ENCODE measurements at places on chromosomes 5 and 9. TPM values are rescaled to one million over a fixed set of nuclear protein-coding genes. Genes with fewer than 3 reads are reported as not detected.

The SLC36A2 gene
- not detected for total RNA-seq

The LRRC70 gene
- 0.16 TPM for total RNA-seq

- no peak for ATAC-seq
Observed at GRCh38 chr5:79002374-79002773, 17.3 kb upstream of the ARSB start.

DNA sequence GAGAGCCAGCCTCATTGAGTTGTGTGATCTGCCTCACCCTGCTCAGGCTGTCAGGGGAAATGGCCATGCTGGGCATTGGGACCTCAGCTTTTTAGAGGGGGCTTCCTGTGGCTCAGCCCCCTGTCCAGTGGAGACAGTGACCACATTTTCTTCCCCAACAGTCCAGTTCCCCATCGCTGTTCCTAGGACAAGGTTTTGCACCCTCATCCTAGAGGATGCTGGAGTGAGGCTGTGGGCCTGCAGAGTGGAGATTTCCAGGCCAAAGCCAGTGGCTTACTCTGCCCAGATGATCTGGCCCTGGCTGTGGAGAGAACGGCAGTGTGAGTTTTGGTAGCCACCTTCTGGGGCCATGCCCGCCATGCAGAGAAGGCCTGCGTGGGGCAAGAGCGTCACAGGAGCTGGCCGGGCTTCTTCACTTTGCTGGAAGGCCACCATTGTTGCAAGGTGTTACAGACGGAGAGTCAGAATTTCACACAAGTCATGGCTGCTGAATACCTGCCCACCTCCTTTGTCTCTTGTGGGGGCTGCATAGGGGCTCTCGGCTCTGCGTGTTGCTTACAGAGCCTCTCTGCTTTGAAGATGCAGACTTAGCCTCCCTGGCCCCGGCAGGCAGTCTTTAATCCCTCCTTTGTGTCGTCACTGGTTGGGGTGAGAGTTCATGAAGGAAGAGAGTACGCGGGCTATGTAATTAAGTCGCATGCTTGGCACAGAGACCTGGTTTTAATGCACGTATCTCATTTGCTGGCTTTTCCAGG, 35.2 kb upstream of the PITX1 start:
- no peak for ATAC-seq

DNA sequence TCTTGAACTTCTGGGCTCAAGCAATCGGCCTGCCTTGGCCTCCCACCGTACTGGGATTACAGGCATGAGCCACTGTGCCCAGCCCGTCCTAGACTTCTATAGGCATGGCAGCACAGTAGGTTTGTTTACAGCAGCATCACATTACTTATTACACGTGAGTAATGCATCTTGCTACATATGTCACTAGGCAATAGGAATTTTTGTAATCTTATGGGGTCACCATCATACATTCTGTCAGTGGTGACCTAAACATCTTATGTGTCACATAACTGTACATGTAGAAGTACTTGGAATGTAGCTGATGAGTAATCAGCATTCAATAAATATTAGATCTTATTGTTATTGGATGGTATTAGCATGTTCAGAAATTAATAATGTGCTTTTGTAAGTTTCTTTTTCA, 22.9 kb upstream of the ABCA1 start:
- ATAC-seq, result no peak

GRCh38 chr5:89499787-89500186, 616.8 kb upstream of the MEF2C start:
- ATAC-seq, result no peak

DNA sequence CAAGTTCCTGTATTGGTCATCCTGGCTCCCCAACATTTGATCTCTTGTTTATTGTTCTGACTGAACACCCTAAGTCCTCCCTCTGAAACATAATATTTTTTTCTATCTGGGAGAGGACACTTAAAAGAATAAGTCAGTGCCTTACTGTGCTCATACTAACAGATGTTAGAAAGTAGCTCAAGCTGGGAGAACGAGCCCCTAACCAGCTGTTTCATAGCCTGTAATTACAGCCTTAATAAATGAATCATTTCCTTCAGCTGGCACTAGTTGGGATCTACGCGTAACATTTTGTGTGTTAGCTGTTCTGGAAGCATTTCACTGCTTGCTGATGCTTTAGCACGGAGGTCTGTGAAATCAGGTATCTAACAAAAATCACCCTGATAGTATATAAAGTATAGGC, 345.9 kb upstream of the RIOK2 start:
- ATAC-seq, result no peak
